ENCODE measurements at places on chromosomes 6 and 20.

DNA sequence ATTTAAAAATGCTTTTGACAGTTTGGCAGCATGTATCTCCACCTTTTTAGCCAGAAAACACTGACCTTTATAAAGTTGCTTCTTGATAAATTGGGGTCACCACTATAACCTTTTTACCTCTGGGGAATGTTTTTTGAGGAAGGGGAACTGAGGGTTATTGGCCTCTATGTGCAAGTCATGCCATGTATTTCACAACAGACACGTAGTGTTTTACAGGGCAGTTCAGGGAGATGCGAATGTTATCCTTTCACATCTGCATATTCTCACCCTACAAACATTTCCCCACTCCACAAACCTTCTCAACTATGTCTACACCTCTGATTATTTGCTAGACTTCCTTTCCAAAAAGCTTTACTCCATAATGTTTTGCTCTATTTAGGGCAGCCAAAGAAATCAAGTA is 17.0 kb upstream of the SLA2 start:
- peak; percentile 30 for DNase-seq

DNA sequence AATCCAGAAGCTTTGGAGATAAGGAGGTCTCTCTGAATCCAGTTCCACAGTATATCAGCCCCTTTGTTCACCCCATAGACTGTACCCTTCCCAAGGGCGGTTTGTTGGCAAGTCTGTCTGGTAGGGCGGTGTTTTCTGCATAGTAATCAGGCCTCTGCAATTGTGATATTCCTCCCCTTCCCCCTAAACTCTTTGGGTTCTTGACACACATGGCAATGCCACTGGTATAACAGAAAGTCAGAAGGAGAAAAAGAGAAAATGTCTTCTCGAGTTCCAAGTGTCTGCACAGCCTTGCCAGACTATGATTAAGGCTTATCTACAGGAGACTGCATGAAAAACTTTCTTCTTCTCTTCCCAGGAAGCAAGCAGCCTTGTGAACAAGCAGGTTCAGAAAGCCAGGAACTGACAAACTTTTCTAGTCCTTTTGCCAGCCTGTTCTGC is 45.6 kb downstream of the FOXO3 start:
- DNase-seq: no peak

- DNase-seq: no peak
These were observed 147.0 kb downstream of the IPCEF1 start for GRCh38 chr6:154209555-154209954.

DNA sequence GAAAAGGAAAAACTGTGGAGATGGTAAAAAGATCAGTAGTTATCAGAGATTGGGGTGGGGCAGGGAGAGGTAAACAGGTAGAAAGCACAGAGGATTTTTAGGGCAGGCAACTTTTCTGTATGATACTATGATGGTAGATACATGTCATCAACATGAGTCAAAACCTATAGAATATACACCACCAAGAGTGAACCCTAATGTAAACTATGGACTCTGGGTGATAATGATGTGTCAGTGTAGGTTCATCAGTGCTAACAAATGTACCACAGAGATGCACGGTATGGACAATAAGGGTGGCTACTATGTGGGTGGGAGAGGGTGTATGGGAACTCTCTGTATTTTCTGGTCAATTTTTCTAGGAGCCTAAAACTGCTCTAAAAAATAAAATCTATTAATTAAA is 18.5 kb downstream of the PACSIN1 start:
- DNase-seq: no peak

DNA sequence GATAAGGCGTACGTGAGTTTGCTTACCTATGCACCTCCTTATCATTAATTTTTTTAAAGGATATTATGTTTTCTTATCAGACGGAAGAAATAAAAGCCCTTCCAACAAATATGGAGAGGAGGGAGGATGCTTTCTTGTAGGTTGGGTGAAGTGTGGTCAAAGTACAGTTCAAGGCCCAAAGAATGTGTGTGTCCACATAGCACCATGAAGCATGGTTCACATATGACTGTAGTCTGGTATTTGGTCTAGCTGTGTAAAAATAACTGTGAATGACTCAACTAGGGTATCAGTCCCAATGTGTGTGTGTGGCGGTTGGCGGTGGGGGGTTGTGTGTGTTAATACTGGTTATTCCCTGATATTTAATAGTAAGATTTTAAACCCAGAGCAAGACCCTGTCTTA is 212.7 kb downstream of the TMEM242 start:
- no peak for DNase-seq

- DNase-seq: no peak
These were observed 638.4 kb downstream of the MAFB start for GRCh38 chr20:40050596-40050995.

DNA sequence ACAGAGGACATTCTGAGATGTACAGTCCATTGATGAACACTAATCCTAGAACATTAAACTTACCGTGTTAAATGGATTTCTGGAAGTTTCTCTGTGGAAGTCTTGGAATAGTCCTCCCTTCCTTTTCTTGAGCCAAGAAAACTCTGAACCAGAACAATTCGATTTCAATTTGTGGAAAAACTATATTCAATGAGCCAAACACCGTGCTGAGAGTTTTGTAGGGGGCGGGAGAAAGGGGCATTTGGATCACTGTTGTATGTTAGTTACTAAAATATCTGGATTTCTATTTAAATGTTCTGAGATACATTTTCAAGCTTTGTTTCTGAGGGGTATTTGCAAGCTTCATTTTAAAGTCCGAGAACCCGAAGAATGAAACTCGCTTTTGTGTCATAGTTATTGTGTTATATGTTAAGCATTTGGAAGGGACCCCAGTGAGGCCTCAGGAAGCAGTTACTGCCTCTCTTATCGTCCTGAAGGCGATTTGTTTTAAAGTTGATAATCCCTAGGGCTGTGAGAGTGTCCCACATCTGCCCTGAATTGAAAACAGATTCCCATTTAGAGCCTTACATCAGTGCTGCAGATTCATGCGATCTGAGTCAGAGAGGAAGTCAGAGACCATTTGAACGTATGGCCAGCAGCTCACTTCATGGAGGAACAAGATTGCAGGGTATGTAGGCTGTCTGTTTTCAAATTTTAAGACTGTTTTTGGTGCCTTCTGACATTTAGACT is 70.8 kb upstream of the SASH1 start:
- DNase-seq: peak; percentile 7

GRCh38 chr6:111857674-111858337 is 15.4 kb downstream of the FYN start:
- no peak for DNase-seq

GRCh38 chr6:151425561-151425960 is 26.4 kb downstream of the RMND1 start:
- no peak for DNase-seq

DNA sequence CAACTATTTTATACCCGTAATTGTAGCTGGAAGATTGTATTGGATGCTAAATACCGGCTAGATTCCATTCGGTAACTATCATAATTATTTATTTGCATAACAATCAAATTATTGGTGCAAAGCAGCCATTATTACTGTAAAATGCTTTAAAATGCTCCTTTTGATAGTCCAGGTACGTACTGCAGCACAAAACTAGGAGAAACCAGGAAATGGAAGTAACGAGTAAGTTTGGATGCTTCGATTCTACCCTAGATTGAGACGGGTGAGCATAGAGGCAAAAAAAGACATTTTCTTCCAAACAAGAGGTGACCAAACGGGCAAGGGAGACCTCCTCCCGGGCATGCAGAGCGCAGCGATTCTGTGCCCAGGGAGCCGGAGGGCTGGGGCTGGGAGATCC is 469 bp upstream of the XRN2 start:
- DNase-seq: no peak

GRCh38 chr20:14148042-14148441 is 152.7 kb downstream of the MACROD2 start:
- no peak for DNase-seq

- no peak for DNase-seq
These were observed 121.7 kb downstream of the SMOC2 start for GRCh38 chr6:168562576-168563151.

GRCh38 chr6:90121982-90122381 is 174.7 kb downstream of the BACH2 start:
- peak; percentile 34 for DNase-seq

- DNase-seq: no peak
These were observed 123.7 kb downstream of the F13A1 start for GRCh38 chr6:6196762-6197161.

GRCh38 chr20:23399568-23400241 is 21.6 kb downstream of the NAPB start:
- peak; percentile 47 for DNase-seq

DNA sequence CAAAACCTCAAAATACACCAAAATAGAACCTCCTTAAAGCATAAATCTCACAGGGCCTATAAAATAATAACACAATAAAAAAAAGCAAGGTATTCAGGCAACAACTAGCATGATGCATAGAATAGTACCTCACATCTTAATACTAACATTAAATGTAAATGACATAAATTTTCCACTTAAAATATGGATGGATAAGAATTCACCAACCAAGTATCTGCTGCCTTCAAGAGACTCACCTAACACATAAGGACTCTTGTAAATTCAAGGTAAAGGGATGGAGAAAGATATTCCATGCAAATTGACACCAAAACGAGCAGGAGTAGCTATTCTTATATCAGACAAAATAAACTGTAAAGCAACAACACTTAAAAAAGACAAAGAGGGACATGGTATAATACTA is 52.2 kb downstream of the PERP start:
- DNase-seq: no peak

DNA sequence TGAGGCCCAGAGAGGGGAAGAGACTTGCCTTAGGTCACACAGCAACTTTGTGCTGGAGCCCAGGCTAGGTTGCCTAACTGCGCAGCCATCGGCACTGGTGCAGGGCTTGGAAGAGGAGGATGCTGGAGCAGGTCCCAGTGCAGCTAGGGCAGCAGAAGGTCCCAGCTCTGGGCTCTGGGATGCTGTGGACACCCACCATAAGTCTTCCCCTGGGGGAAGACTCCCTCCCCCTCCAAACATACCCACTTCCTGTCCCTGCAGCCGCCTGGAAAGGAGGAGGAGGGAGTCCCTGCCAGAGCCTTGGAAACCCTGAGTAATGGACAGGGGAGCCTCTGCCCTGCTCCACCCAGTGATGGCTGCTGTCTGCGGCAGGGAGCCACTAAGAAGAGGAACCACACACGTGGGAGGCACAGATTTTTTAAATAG is 93.6 kb downstream of the NCR2 start:
- peak; percentile 66 for DNase-seq

DNA sequence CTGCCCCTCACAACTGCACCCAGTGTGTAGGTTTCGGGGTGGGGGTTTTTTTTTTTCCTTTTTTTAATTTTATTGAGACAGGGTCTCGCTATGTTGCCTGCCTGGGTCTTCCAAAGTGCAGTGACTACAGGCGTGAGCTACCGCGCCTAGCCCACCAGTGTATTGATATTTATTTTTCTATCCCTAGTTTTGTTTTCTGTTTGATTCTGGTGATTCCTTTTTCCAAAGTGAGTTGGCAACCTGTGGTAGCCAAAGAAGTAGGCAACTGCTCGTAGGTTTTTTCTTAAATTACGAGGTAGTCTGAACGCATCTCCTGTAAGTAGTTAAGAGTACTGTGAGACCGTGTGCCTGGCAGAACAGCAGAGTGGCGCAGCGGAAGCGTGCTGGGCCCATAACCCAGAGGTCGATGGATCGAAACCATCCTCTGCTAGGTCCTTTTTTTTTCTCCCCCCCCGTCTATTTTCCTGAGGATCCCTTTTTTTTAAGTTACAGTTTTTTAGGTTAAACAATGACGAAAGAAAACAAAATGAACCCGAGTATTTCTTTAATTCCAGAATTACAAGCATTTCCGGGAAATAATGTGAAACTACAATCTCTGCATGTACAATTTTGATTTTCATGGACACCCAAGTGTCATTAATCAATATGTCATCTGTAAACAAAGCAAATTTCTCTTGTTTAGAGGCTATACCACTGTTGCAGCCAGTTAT is 78.7 kb upstream of the BTN3A2 start:
- DNase-seq: peak; percentile 83

- no peak for DNase-seq
These were observed 39.2 kb upstream of the CDKN1A start for GRCh38 chr6:36639171-36639808.

- DNase-seq: no peak
These were observed 178.2 kb upstream of the IMPG1 start for GRCh38 chr6:76250666-76251065.

- DNase-seq: no peak
These were observed 66.1 kb upstream of the GLP1R start for GRCh38 chr6:38982470-38982869.

DNA sequence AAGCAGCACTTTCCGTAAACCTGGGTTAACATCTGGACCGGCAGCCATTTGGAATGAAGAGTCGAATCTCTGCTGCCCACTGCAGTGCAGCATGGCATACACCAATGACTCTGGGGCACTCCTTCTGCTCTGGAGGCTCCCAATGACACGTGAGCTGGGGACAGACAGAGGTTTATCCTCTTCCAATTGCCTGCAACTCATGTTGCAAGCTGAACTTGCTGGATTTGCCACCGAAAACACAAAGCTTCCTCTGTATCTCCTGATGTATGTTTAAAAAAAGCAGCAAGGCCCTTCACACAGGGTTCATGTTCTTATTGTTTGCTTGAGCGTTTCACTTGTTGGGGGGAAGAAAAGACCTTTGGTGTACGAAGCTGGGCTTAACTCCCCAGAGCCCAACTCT is 10.8 kb downstream of the NCOA5 start:
- DNase-seq: no peak

DNA sequence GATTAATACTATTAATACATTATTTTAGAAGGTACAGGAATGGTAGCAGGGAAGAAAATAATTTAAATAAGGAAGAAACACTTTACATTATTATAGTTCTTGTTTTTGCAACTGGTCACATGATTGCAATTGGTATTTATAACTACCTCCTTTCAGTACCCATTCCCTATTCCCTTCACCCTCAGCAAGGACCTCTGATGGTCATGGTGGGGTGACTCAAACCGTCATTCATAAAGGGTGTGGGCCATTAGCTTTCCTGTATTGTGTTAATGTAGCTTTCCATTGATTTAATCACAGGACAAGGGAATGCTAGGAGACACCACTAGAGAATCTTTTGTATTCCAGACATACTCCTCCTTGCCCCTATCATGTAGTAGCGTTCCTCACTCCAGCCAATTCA is 47.2 kb upstream of the TMEM244 start:
- DNase-seq: peak; percentile 70

DNA sequence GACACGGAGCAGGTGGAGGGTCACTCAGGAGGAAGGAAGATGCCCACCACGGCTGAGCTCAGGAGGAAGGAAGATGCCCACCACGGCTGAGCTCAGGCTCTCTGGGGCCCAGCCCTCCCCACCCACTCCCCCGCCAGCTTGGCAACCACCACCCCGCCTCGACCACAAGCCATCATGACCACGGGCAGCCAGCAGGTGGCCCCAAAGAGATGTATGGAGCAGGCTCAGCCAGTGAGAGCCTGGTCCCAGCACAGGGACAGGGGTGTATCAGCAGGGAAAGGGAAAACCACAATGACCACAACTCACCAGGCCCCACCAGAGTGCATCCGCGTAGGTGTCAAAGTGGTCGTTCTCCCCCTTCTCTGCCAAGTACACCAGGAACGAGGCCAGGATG is 30.4 kb downstream of the KCNQ2 start:
- DNase-seq: peak; percentile 52

- peak; percentile 53 for DNase-seq
These were observed 29.3 kb upstream of the TRIM27 start for GRCh38 chr6:28953039-28953584.

Measured in suppressor macrophage treated with lipopolysaccharide for 4 hours (primary cell).